ENCODE measurements at places on chromosomes 16 and 17. TPM values are rescaled to one million over a fixed set of nuclear protein-coding genes. Genes with fewer than 3 reads are reported as not detected.

GRCh38 chr17:51443646-51444045 is 183.3 kb downstream of the UTP18 start:
- no peak for DNase-seq

The ZMYND15 gene
- not detected for total RNA-seq

The KRT24 gene
- not detected for total RNA-seq

DNA sequence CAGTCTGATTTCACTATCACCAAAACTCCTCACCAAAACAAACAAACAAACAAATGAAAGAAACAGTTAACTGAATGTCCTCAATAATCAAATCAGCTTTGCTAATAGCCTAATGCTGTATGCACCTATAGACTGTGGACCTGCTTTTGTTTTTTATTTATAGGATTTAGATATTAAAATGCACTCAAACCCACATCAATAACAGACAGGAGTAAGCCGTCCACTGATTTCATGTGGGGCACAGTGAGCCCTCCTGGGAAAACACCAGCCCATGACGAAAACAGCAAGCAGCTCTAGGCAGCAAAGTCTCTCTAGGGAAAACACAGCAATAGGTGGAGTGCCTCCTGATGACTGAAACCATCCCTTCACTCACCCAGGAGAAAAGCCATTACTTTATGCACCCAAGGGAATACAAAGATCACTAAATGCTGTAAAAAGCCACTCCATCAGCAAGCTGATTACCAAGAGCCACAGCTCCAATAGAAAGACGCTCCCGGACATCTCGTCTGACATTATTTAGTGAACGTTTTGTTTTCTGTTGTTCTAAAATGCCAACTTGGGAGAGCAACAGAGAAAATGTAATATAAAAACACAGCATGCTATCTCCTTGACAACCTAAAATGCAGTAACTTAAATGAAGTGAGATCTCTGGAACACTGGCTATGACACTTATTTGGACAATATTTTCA is 47.8 kb downstream of the ANKFY1 start:
- no peak for DNase-seq

GRCh38 chr16:78396046-78396445 is 296.6 kb downstream of the WWOX start:
- no peak for DNase-seq

- DNase-seq = no peak
Observed at GRCh38 chr17:2697611-2698162, 13.9 kb downstream of the CLUH start.

DNA sequence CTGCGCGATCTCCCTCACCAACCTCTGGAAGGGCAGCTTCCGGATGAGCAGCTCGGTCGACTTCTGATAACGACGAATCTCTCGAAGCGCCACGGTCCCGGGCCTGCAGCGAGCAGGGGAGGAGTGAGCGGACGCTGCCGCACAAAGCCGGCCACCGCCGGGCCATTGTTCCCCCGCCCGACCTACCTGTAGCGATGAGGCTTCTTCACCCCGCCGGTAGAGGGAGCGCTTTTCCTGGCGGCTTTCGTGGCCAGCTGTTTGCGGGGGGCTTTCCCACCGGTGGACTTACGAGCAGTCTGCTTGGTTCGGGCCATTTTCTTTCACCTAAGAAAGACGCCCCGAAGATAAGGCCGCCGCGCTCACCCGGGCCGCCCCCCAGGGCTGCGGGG is 5.8 kb upstream of the UNK start:
- no peak for DNase-seq

The SKAP1 gene
- 0.51 TPM for total RNA-seq

The PPP1R1B gene
- total RNA-seq = not detected

GRCh38 chr17:29214215-29215146 is 32.2 kb upstream of the CRYBA1 start:
- no peak for DNase-seq

The ZNF771 gene
- 10.3 TPM for total RNA-seq

DNA sequence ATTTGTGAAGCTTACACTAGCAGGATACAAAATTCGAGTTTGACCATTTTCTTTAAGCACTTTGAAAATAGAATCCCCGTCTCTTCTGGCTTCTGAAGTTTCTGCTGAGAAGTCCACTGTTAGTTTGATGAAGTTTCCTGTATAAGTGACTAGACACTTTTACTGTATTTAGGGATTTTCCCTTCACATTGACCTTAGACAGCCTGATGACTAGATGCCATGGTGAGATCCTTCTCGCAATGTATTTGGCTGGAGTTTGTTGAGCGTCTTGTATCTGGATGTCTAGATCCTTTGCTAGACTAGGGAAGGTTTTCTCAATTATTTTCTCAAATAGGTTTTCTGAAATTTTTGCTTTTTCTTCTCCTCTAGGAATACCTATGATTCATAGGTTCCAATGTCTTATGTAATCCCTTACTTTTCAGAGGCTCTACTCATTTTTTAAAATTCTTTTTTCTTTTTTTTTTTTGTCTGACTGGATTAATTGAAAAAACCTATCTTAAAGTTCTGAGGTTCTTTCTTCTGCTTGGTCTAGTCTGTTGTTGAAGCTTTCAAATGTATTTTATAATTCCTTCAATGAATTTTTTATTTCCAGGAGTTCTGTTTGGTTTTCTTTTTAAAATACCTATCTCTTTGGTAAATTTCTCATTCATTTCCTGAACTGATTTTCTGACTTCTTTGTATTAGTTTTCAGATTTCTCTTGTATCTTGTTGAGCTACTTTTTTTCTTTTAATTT is 63.7 kb upstream of the ABCC11 start:
- DNase-seq = no peak

GRCh38 chr17:27049104-27049784 is 244.7 kb upstream of the WSB1 start:
- no peak for DNase-seq

- no peak for DNase-seq
Observed at GRCh38 chr16:49068224-49068623, 213.4 kb downstream of the CBLN1 start.

The NPIPA3 gene
- 3.0 TPM for total RNA-seq

The GP1BA gene
- total RNA-seq = not detected

The CES3 gene
- total RNA-seq = not detected

The CA7 gene
- total RNA-seq = not detected

The EVI2B gene
- total RNA-seq = 1.7 TPM

The CRISPLD2 gene
- total RNA-seq = not detected

GRCh38 chr17:64289741-64290141 is 26.7 kb upstream of the TEX2 start:
- no peak for DNase-seq

- no peak for DNase-seq
Observed at GRCh38 chr17:30363715-30364202, 15.0 kb upstream of the CPD start.

GRCh38 chr16:25143928-25144327 is 32.4 kb downstream of the LCMT1 start:
- no peak for DNase-seq

DNA sequence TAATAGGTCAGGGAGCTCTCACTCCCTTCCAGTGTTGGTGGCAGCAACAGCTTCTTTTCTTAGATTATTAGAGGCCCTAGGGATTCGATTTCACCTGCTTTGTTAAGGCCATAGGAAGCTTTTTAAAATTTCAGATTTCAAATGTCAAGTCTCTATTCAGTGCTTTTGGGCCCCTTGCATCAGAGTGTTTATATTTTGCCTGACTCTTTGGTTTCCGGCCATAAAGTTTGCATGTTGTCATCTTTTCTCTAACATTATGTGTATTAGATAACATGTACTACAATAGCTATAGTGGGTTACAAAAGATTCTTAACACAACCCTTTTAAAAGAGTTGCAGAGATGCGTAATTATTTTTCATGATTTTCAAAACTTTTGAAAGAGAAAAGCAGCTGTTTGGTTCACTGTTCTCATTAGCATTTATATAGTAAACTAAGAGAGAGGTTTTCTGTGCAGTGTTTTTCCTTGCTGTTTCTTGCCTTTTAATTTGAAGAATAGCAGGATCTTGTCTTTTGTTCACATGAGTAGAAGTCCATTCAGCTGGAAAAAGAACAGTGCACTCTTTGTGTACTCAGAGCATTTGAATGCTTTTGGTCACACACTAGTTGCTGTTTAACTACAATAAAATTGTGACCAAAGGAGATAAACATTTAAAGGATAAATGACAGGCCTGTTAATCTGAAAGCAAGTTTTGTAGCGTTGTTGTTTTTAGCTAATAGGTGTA is 52.5 kb downstream of the FTO start:
- no peak for DNase-seq

DNA sequence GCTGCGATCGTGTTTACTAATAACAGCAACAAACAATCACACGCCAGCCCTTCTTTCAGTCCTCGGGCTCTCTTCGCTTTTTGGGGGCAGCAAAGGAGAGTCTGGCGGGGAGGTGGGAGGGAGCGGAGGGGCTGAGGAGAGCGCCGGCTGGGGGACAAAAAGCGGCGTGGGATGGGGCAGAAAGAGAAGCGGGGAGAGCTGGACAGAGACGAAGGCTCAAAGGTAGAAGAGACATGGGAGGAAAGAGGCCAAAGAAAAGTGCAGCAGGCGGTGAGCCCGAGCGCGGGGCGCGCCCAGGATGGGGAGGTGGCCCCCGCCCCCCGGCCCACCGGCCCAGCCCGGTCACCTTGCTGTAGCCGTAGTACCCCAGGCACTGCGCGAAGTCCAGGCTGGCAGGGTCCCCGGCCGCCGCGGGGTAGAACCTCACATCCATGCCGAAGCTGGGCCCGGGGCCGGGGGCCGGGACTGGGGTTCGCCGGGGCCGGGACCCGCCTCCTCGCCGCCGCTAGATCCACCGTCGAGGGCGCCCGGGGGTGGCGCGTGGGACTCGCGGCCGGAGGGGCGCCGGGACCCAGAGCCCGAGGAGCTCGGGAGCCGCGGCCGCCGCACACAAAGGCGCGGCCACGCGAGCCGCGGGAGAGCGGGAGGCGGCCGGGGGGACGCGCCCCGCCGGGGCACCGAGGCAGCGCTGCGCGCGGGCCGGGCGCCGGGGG is 496 bp downstream of the TOX3 start:
- no peak for DNase-seq

DNA sequence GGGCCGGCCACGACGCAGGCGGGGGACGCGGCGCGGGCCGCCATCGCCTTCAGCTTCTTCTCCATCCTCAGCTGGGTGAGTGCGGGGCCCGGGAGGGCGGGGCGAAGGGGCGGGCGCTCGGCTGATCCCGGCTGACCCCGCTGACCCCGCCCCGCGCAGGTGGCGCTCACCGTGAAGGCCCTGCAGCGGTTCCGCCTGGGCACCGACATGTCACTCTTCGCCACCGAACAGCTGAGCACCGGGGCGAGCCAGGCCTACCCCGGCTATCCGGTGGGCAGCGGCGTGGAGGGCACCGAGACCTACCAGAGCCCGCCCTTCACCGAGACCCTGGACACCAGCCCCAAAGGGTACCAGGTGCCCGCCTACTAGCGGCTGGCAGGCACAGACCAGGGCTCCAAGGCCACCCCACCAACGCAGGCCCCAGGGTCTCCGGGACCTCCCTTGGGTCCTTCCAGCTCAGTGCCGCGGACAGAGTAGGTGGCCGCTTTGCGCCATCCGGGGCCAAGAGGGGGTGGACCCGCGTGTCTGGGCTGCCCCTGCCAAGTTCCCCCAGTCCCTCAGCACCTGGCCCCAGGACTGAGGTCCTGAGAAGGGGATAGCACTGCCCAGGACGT is 3.0 kb downstream of the SYNGR3 start:
- DNase-seq = no peak

DNA sequence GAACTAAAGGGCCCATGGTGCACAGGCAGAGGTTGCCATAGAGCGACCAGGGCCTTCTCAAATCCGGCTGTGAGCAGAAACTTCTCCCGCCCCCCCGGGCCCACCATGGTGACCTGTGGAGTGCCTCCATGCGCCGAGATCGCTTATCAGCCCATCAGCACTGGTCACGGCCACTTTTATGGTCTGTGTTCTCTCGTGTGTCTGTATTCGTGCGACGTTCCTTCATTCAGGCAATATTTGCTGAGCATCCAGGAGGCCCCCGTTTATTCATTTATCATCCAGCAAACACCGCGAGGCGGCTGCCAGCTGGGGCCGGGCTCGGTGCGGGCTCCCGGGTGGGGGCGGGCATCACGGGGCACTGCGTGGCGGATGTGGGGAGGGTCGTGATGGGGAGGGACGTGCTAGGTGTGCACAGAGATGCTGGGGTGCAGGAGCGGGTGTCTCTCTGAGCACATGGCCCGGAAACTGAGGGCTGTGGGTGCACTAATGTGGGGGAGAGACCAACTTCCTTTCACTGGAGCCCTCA is 88.0 kb upstream of the CBX4 start:
- DNase-seq = no peak

DNA sequence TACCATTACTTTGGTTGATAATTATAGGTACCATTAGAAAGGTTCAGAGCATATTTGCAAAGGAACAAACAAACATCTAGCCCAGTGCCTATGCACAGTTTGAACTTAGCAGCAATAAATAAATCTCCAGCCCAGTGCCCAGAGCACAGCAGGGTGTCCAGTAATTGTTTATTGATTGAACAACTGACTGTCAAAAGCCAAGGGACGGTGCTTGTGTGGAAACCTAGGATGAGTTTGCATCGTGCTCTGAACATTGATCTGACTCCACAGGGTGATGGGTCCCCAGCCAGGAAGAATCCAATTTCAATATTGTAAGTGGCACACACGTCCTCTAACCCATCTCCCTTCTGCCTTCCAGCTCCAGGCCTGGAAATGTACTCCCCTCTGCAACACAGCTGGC is 625.5 kb upstream of the C16orf82 start:
- no peak for DNase-seq

The KRTAP3-1 gene
- not detected for total RNA-seq
